AG20443 (cell line): ENCODE measurements at places on chromosomes 7 and 10.

GRCh38 chr10:16948361-16948760 lies 131.1 kb upstream of the RSU1 start:
- DNase-seq = no peak

DNA sequence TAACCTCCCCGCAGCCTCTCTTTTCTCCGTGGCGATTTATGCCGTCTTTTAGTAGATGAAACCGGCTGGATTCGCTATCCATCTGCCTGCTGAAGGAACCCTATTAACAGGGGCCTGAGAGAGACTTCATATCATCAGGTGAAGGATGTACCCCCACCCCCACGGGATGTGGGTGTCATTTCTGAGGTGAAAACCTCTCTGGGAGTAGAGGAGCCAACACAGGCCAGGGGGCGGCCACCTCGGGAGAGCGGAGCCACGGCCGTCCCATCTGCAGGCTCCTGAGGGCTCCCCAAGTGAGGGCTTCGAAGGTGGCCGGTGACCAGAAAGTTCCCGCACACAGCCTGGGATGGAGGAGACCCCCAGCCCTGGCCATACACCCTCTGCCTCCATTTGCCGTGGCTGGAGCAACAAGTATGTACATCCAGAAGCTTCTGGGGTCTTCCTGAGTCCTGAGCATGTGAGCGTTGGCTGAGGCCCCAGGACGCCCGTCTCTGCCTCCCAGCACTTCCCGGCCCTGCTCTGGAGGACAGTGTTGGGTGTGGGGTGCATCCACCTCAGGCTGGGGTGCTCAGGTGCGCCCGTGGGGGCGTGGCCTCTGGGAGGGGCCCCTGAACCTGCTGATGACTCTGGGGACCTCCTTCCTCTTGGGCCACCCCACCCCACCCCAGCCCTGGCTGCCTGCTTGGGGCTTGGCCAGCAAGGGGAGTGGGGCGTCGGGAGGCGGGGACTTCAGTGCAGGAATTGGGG lies 84.7 kb downstream of the NKX6-2 start:
- no peak for DNase-seq

DNA sequence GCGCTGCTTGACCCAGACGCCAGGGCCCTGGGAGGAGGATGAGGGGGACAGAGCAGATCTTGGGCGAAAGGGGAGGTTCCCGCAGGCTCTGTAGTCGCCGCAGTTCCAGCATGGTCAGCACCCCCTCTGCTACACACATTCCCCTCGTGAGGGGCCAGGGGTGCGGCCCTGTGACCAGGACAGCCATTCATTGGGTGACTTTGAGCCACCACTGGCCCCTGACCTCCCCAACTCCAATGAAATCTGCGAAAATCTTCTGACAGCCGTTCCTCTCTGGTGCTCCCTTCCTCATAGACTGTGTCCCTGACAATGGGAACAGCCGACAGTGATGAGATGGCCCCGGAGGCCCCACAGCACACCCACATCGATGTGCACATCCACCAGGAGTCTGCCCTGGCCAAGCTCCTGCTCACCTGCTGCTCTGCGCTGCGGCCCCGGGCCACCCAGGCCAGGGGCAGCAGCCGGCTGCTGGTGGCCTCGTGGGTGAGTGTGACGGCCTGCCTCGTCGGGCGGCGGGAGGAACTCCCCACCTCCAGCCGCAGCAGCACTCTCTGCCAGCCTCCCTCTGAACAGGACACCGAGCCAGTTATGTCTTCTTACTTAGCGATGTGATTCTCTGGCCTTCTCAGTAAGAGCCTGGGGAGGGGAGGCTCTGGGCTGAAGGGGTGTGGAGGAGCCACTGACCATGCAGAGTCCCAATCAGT lies 825 bp downstream of the TMEM176A start:
- DNase-seq = no peak

GRCh38 chr7:65233409-65234034 lies 140.1 kb upstream of the ZNF92 start:
- no peak for DNase-seq

DNA sequence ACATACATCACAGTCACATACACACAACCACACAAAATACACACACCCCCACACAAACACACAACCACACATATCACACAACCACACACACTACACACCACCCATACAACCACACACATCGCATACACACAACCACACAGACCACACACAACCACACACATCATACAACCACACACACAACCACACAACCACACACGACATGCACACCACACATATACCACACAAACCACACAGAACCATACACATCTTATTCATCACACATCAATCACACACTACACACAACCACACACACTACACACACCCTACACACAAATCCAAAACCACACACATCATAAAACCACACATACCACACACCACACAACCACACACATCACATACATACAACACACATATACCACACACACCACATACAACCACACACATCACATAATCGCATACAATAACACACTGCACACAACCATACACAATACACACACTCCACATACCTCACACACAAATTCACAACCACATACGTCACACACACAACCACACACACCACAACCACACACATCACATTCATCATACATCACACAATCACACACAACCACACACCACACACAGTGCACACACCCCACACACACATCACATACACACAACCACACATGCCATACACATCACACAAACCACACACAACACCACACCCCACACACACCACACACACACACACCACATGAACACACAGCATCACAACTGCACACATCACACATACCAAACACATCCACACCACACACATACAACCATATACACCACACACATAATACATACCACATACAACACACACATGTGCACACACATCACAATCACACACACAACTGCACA lies 30.4 kb downstream of the GPRIN2 start:
- DNase-seq = no peak

DNA sequence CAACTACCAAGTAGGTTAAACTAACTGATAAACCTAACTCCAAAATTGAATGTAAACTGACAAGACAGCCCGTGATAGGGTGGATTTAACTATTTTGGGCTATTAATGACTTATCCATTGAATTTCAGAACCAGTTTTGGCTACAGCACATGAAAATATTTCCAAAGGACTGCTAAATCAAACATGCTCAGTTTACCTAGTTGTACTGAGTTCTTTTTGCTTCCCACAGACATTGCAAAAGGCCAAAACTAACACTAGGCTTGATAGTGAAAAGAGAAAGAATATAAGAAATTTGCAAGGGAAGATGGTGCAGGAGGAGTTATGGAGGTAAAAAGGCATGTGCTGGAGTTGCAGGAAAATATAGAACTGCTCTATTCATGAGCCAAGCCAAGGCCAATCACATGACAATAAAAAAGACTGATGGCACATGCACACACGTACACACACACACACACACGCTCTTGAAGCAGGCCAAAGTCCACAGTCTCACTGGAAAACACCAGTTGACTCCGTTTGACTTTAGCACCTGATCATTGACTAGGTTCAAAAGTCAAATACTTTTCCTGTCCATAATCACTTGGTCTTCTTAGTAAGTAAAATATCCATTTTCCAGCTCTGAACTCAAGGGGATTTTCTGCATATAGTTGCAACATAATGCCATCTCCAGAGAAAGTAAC lies 76.0 kb upstream of the AGBL3 start:
- DNase-seq = no peak

DNA sequence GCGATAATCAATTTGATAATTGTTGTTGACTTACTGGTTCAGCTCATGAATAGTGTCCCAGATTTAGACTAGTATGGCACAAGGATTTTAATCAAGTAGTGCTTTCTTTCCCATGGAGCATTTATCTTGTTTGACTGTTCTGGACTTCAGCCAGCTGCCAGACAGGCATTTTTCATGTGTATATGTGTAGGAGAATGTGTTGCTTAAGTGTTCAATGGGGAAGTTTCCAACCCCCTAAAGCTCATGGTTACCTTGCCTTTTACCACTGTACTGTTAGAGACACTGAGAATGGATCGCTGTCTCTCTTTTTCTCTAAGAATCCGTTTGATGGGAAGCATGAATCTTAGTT lies 103.9 kb downstream of the LRRC4 start:
- no peak for DNase-seq

DNA sequence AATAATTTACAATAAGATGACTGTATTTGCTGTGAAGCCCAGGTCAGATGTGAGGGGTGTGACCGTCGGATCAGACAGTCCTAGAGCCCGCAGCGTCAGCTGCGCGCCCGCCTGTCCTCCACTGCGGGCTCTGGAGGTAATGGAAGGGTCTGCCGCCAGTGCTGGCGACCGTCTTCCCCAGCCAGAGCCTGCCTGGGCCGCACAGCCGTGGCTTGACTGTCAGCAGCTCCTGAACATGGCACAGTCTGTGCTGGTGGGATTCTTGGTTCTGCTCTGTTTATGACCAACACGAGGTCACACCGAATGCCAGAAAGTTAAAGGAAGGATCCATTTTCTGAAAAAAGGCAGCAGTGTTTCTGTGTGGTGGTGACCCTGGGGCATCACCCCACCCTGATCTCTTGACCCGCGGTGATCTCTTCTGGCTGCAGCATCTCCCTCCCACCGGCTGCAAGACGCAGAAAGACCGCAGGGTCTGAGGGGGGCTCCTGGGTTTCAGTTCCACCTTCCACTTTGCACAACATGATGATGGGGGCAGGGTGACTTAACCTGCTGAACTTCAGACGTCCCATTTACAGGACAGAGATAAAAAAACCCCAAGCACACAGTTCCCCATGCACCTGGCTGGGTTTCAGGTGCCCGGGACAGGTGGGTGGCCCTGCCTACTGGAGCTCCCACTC lies 103.7 kb downstream of the DNAJB6 start:
- DNase-seq = no peak

GRCh38 chr10:131177431-131178327 lies 133.8 kb downstream of the TCERG1L start:
- no peak for DNase-seq

DNA sequence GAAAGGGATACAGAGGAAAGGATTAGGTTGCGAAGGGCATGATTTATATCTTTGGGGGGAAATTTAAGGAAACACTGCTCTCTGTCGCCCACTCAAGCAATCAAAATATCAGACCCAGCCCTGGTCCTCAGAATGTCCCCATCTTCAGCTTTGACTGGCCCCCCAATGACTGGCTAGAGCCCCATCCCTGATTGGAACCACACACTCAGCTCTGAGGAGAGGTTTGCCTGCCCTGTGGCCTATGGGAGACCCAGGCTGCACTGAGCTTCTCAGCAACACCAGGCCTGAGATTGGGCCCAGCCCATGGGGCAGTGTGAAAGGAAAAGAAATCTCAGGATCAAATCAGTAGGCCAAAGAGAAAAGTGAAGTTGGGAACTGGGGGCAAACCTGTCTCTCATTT lies 69.5 kb downstream of the ADCYAP1R1 start:
- DNase-seq = no peak

GRCh38 chr7:132368246-132368900 lies 207.9 kb downstream of the PLXNA4 start:
- DNase-seq = no peak

DNA sequence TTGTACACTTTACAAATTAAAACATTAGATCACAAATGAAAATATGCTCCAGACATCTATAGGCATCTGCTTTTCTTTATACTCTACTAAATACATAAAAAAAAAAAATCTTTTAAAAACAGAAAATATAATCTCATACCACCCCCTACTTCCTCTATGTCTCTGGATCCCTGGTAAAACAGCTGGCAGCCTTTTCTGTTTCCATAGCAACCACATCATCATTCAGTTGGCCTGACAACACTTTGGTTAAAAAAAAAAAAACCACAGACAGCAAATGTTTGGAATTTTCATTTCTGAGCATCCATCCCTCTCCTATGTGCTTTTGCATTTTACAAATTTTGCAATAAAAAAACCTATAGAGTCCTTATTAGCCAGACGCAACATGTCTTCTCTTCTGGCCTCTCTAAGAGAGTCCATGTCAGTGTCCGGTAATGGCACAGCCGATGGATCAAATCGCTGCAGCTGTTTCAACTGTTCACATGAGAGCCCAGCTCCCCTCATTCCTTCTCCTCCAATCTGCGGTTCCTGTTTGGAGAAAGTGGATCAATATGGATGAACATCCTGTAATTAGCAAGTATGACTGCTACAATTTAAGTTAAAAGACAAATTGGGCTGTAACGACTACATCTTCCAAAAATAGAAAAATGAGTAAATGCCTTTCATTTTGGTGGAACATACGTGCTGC lies 105.6 kb downstream of the NSUN6 start:
- DNase-seq = no peak

DNA sequence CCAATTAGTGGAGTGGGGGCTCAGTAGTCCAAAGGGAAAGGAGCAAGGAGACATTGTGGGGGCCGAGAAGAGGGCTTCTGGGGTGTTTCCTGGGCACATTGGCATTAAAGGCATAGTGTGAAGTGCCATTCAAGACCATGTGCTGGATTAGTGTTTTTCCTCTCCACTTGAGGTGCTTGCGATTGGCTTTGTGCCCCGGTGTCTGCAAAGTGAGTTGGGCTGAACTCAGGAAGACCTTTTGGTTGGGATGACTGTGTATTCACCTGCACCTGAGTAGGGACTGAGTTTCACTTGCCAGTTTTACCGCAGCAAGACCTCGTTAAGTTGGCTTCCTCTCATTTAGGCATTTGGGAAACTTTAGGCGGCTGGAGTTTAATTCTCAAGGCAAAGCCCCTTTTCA lies 73.0 kb downstream of the TCF7L2 start:
- no peak for DNase-seq

DNA sequence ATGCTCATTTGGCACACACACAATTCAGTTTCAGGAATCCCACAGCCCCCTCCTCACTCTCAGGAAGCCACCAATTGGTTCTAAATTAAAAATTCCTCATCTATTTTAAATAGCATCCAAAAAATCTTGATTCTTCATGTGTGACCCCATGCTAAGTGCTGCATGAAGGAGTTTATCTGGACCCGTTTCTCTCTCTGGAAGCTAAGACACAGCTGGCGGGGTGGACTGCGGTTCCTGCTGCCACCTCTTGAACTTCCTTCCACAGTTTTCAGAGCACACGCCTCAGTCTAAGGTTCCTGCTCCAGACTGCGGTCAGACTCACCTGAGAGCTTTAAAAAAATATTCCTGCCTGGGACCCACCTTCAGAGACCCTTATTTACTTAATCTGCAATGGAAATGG lies 34.5 kb downstream of the LYZL1 start:
- no peak for DNase-seq

DNA sequence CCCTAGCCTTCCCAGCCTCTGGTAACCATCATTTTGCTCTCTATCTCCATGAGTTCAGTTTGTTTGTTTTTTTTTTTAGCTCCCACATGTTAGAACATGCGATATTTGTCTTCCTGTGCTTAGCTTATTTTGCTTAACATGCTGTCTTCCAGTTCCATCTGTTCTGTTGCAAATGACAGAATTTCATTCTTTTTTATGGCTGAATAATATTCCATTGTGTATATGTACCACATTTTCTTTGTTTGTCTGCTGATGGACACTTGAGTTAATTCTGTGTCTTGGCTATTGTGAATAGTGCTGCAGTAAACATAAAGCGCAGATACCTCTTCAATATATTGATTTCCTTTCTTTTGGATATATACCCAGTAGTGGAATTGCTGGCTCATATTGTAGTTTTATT lies 21.0 kb downstream of the DLD start:
- DNase-seq = no peak

DNA sequence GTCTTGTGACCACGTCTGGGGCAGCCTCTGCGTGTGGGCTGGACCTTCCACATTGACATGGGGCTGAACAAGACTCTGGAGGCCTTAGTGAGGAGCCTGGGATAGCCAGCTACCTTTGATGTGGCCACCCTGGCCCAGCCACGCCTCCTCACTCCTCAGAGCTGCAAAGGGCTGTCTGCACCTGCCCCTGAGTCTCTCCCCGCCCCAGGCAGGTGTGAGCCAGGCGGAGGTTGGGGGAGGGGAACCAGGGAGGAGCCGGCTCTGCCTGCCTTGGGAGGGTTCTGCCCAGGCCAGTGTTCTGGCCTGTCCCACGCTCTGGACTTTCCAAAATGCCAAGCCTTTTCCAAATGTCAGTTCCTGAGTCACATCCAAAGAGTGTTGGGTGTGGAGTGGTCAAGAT lies 72.2 kb downstream of the GTF2IRD1 start:
- DNase-seq = no peak
